ENCODE measurements at places on chromosomes 6 and 20.

- no peak for DNase-seq
Observed at GRCh38 chr20:20259533-20259932, 108.4 kb upstream of the INSM1 start.

DNA sequence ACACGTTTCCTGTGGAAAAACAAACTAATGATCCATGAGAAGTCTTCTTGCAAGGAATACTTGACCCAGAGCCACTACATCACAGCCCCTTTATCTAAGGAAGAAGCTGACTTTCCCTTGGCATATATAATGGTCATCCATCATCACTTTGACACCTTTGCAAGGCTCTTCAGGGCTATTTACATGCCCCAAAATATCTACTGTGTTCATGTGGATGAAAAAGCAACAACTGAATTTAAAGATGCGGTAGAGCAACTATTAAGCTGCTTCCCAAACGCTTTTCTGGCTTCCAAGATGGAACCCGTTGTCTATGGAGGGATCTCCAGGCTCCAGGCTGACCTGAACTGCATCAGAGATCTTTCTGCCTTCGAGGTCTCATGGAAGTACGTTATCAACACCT, 35.4 kb downstream of the GCNT2 start:
- DNase-seq, result no peak

DNA sequence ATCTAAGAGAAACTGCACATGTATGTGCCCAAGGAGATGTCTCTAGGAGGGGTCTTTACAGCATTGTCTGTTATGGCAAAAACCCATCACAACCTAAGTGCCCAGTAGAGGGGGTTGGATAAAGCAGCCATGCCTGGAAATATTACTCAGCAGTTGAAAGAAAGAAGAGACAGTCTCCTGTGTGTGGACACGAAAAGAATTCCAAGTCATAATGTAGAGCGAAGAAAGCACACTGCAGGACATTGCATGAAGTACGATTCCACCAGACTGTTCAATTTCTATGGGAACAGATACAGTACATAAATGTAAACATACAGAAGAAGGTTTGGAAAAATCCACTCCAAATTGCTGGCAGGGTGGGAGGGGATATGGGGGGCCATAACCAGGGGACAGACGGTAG, 7.3 kb upstream of the TGM2 start:
- no peak for DNase-seq

- DNase-seq, result no peak
Observed at GRCh38 chr6:106511288-106512047, 117.8 kb downstream of the RTN4IP1 start.

- DNase-seq, result no peak
Observed at GRCh38 chr6:149884215-149884614, 13.7 kb downstream of the RAET1E start.

- peak; percentile 38 for DNase-seq
Observed at GRCh38 chr20:35225319-35226125, 968 bp upstream of the MMP24 start.

- DNase-seq, result no peak
Observed at GRCh38 chr20:41331731-41332130, 8.9 kb upstream of the LPIN3 start.

DNA sequence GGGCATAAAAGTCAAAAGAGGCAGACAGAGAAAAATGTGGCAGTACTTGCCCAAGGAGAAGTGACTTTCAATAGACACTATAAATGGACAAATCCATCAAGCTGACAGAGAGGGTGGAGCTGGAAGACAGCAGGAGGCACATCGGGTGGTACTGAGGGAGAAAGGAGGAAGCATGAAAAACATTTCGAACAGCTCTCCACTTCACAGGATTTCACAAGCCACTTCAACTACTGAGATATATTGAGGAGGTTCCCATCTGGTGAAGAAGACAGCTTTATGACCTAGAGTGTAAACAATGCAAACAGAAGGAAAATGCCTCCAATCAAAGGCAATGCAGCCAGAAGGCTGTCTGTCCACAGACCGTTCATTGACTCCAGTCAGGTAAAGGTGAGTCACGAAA, 259.4 kb upstream of the ECI2 start:
- DNase-seq, result peak; percentile 52

DNA sequence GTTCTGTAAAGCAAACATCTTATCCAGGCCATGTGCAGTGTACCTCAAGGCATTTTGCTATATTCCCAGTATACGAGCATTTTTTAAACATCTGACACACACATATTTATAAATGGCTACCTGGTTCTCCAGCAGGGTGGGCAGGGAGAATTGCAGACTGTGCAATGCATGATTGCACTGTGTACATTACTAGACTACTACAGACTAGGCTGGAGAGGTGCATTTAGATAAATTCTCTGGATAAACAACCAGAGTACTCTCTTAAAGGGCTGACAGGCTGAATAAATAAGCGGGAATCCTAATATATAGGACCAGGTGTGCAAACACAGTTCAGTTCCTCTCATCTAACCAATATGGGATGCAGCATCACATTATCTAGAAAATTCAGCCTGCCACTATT, 428.3 kb upstream of the ARID1B start:
- no peak for DNase-seq

DNA sequence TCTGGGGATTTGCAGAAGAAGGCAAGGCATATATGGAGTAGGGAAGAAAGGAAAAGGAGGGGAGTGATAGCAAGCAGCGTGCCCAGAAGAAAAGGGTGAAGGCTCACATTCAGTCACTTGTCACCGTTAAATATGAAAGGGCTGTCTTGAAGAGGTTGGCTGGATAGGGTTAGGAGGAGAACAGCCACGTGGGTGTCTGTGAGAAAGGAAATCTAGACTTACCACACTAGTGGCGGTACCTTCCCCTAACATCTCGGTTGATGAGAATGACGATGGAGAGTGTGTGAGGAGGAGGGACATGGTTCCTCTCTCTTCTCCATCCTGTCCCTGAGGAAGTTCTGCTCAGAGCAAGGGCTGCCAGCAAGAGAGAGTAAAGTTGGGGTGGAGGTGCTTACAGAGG, 74.3 kb upstream of the CCN6 start:
- DNase-seq, result no peak
